Mesenchymal stem cell (in vitro differentiated cells and primary cell): ENCODE measurements at places on chromosomes 16 and 17.

DNA sequence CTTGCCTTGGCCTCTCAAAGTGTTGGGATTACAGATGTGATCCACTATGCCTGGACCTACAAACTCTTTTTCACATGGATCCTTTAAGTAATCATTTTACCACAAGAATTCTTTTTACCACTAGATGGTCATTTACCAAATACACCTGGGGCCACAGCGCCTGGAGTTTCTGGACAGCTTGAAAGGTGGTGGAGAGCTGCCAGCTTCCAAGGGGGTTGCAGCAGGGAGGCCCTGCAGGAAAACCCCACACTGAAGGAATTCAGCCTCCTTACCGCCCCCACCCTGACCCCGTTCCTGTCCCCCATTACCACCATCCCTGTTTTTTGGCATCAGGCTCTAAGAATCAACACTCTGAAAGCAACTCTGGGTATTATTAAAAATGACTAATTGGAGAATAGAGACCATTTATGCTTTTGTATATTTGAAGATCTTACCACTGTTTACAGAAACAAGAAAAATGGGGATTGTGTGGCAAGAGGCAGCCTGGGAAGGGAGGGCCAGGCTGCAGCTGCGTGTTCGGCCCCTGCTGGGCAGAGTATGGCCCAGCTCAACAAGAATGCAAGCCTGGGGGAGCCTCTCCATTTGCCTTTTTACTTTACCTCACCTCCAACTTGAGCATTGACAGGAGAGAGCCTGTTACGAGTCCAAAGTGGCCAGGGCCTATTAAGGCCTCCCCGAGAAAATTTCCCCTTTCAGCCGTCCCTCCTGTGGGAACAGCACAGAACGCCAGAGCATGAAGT lies 209.9 kb downstream of the ZFHX3 start:
- H3K27me3 ChIP-seq = no peaks in the 10 kb centered on the region
- no peaks in the 10 kb centered on the region for H3K36me3 ChIP-seq
- H3K4me3 ChIP-seq = no peak overlapping the region
- H3K27ac ChIP-seq = no peak overlapping the region

DNA sequence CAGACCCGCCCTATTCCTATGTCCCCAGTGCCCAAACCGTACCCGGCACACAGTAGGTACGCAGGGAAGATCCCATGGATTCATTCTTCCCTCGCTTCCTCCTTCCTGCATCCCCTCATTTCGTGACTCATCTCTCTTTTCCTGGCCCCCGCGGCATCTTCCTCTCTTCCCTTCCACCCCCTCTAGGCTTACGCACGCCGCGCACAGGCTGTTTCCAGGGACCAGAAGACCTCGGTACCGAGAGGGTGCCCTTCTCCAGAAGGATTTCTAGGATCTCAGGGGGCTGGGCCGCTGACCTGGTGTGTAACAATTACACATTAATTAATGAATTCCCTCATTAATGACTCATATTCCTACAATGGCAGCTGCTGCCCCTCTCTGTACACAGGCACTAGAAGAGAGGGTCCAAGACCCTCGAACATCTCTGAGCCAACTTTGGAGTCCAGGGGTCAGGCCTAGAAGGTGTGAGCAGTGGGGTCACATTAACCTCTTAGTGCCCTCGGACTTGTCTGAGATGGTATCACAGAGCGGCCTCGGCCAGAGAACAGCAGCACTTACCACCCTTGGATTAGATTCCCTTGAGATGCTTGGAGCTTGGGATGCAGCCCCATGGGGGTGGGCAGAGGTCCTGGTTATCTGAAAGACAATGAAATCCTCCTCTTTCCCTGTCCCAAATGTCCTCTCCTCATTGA lies 16.8 kb upstream of the PLLP start:
- peak overlapping the region; percentile 2 for H3K27ac ChIP-seq
- DNase-seq = peak; percentile 55
- H3K4me3 ChIP-seq = peak overlapping the region; percentile 70
- peaks cover 17% of the 10 kb centered on the region for H3K4me1 ChIP-seq
- no peaks in the 10 kb centered on the region for H3K36me3 ChIP-seq
- H3K27me3 ChIP-seq = peaks cover 10% of the 10 kb centered on the region

DNA sequence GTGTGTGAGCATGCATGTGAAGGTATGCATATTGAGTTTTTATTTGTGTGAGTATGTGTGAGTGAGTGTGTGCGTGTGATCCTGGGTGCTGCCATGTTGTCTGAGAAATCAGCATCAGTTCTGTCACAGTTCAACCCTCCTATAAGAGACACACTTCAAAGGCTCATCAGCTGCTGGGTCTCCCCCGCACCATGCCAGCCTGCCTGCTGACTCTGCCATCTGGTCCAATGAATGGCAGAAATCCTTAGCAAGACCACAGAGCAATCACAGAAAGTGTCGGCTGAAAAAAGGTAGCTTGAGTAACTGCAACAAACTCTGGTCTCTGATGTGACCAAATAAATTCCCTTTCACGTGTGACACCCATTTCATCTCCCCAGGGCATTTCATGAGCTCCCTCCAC lies 381.8 kb upstream of the MAF start:
- no peak overlapping the region for H3K4me3 ChIP-seq
- no peak for DNase-seq
- H3K36me3 ChIP-seq = no peaks in the 10 kb centered on the region
- H3K27ac ChIP-seq = no peak overlapping the region
- H3K4me1 ChIP-seq = peaks cover 2% of the 10 kb centered on the region
- H3K27me3 ChIP-seq = no peaks in the 10 kb centered on the region

GRCh38 chr17:44207319-44207718 lies 7.6 kb upstream of the ATXN7L3 start:
- no peaks in the 10 kb centered on the region for H3K27me3 ChIP-seq
- H3K4me3 ChIP-seq = no peak overlapping the region
- DNase-seq = no peak
- H3K4me1 ChIP-seq = peaks cover 22% of the 10 kb centered on the region

DNA sequence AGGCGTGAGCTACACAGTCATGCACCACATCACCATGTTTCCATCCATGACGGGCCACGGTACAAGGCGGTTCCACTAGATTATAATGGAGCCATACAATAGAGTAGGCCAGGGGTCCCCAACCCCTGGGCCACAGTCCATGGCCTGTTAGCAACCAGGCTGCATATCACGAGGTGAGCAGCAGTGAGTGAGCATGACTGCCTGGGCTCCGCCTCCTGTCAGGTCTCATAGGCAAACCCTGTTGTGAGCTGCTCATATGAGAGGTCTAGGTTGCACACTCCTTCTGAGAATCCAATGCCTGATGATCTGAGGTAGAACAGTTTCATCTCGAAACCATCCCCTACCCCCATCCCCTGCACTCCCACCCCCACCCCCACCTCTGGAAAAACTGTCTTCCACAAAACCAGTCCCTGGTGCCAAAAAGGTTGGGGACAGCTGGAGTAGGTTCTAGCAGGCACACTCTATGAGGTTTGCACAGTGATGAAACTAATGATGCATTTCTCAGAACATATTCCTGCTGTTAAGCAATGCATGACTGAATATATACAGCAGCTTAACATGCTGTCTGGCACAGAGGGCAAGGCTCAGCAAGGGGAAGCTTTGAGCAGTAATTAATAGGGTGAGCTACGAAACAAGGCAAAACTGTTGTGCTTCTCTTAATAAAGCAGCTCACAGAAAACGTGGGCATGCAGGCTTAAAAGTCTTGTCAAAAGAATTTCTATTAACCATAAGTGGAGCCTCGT lies 108.0 kb downstream of the VPS53 start:
- peak overlapping the region; percentile 15 for H3K27ac ChIP-seq
- DNase-seq = peak; percentile 47
- peaks cover 13% of the 10 kb centered on the region for H3K4me1 ChIP-seq
- no peaks in the 10 kb centered on the region for H3K27me3 ChIP-seq

DNA sequence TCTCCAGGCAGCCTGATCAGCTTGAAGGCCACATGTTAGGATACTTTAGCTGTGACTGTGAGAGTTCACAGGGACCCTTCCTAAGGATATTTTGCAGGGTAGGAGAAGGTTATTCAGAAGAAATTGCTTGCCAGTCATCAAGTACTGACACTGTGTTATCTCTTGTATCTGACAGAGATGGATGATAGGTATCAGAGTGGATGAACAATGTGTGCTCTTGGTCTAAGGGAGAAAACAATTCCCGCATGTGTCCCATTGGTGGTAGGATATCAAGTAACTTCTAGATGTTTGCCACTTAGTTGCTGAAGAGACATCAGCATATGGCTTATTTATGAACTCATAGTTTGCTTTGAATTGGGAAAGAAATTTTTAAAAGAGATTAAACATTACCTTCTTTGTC lies 219.3 kb downstream of the SPECC1 start:
- peaks cover 25% of the 10 kb centered on the region for H3K36me3 ChIP-seq
- no peak overlapping the region for H3K27ac ChIP-seq

GRCh38 chr17:2893422-2893914 lies 97.2 kb downstream of the RAP1GAP2 start:
- H3K36me3 ChIP-seq = peaks cover 11% of the 10 kb centered on the region
- H3K27me3 ChIP-seq = peaks cover 22% of the 10 kb centered on the region
- H3K4me3 ChIP-seq = no peak overlapping the region
- no peak overlapping the region for H3K27ac ChIP-seq
- peaks cover 12% of the 10 kb centered on the region for H3K4me1 ChIP-seq

DNA sequence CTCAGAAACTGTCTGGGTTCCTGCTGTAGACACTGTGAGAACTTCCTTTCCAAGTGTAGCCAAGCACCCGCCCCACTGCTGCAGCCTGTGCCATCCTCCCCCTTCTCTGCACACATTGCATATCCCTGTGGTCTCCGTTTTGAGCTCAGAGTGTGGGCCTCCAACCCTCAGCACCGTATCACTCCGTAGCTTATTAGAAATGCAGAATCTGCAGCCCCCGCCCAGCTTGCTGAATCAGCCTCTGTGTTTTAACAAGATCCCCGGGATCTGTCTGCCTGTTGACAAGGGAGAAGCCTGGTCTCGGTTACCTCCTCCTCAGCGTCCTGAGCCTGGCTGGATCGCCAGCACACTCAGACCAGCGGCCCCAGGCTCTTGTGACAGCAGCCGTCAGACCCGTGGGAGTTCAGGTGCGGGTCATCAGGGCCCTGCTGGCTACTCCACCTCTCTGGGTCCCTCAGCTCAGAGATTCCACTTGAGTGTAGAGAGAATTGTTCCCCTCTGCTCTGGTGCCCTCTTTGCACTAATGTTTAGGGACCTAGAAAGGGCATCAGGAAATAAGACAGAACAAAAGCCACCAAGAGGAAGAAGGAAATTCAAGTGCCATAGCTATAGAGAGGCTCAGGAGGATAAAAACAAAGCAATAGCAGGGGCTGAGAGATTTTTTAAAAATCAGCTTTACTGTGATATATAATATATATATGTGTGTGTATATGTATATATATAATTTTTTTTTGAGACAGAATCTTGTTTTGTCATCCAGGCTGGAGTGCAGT lies 92.3 kb downstream of the PITPNC1 start:
- H3K4me1 ChIP-seq = peaks cover 3% of the 10 kb centered on the region
- H3K36me3 ChIP-seq = no peaks in the 10 kb centered on the region
- no peak overlapping the region for H3K4me3 ChIP-seq
- no peak for DNase-seq
- no peak overlapping the region for H3K27ac ChIP-seq

- peak overlapping the region; percentile 24 for H3K27ac ChIP-seq
- H3K4me3 ChIP-seq = peak overlapping the region; percentile 84
- no peak for DNase-seq
- peaks cover 14% of the 10 kb centered on the region for H3K4me1 ChIP-seq
These were observed 916 bp downstream of the HEATR3 start for GRCh38 chr16:50066482-50067289.

GRCh38 chr17:57442914-57443571 lies 186.7 kb downstream of the MSI2 start:
- no peak overlapping the region for H3K27ac ChIP-seq
- peak; percentile 22 for DNase-seq
- H3K4me3 ChIP-seq = no peak overlapping the region
- H3K4me1 ChIP-seq = peaks cover 30% of the 10 kb centered on the region
- no peaks in the 10 kb centered on the region for H3K36me3 ChIP-seq

DNA sequence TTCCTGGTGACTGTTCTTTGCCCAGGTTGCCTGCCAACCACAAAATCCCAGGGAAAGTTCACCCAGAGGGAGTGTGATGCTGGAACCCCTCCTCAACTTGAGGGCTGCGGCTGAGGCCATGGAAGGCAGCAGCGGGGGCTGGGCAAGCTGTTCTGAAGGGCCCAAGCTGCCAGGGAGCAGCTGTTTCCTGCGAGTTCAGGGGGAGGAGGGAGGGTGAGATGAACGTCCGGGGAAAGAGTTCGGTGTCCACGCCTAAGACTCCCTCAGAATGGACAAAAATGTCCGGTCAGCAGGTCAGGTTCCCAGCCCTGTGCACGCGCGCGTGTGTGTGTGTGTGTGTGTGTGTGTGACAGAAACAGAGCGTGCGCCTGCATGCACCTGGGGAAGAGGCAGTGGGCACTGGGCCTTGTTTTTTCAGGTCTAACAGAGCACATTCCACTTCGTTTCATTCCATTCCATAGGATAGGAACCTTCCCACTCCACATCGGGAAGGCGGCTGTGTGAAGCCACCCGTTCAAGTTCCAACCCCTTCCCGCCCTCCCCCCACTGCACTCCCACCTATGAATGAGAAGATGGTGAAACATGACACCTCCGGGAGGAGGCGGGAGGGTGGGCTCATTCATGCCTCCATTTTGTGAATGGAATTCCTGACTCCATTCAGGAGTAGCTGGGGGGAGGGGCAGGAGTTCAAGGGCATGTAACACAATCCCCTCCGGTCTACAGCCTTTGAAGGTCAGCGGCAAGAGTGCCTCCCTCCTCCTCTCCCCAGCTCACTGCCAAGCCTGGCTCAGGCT lies 15.7 kb downstream of the ETV4 start:
- H3K4me1 ChIP-seq = peaks cover 27% of the 10 kb centered on the region
- DNase-seq = peak; percentile 94
- peaks cover 36% of the 10 kb centered on the region for H3K36me3 ChIP-seq
- peak overlapping the region; percentile 95 for H3K27ac ChIP-seq

- no peak for DNase-seq
- H3K27ac ChIP-seq = no peak overlapping the region
- peaks cover 73% of the 10 kb centered on the region for H3K4me1 ChIP-seq
These were observed 4.1 kb downstream of the FOXJ1 start for GRCh38 chr17:76137001-76137350.

DNA sequence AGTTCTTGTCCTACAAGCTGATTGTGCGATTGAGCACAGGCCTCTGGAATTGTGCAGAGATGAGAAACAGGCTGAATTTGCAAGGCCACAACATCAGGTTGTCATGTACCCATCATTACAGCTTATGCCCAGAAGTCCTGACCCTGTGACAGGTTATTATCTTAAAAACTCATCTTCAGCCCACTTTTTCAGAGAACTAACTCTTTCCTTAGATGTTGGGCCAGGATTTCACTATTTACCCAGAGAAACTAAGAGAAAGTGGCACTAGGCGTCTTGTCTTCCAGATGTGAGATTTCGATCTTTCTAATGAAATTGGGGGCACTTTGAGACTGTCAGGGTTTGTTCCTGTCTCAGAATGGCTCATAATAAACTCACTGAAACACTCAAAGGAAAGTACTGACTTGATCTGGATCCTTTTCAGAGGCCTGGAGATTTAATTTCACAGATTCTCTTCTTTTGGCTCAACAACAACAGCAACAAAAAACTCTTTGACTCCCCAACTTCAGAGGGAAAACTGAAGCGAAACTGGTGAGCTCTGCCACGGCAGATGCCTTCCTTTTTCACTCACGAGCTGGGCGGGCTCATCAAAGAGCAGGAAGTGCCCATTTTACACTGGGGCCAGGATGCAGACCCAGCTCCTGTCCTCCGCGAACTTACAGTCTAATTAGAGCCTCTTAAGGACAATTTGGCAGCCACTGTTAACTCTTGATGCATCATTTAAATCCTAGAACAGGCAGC lies 17.7 kb upstream of the SLC12A3 start:
- no peak for DNase-seq
- H3K27ac ChIP-seq = peak overlapping the region; percentile 100
- H3K4me1 ChIP-seq = peaks cover 30% of the 10 kb centered on the region
- no peak overlapping the region for H3K4me3 ChIP-seq
- H3K36me3 ChIP-seq = peaks cover 32% of the 10 kb centered on the region
